ENCODE measurements at places on chromosomes 5 and 9. TPM values are rescaled to one million over a fixed set of nuclear protein-coding genes. Genes with fewer than 3 reads are reported as not detected.

ATP10B gene
- total RNA-seq = 0.39 TPM

TMC1 gene
- total RNA-seq = 0.26 TPM

ANKRD20A1 gene
- total RNA-seq = 2.2 TPM

EQTN gene
- total RNA-seq = 0.37 TPM

DOK3 gene
- 18.2 TPM for total RNA-seq

NR4A3 gene
- 6.2 TPM for total RNA-seq

RETREG1 gene
- total RNA-seq = 14.9 TPM

CMYA5 gene
- total RNA-seq = 2.7 TPM

TMEM8B gene
- total RNA-seq = 6.4 TPM

SLC44A1 gene
- total RNA-seq = 73.5 TPM

KIF24 gene
- 2.4 TPM for total RNA-seq

LCN1 gene
- total RNA-seq = not detected

DNA sequence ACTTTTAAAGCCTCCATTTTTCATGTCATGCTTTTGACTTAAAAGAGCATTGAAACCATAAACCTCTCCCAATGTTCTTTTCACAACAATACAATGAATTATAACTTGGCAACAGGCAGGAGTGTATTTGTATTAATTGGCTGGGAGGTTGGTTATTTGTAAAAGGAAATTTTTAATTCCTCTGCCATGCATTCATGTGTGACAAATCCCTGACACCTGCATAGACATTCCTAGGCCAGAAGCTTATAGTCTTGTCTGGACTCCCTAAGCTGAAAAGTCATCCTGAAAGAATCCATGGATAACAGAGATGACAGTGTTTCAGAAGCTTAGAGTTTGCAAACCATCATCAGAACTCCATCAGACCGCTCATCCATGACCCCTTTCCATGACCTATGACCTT lies 76.3 kb upstream of the PTGER4 start:
- peaks cover 24% of the 10 kb centered on the region for H3K4me1 ChIP-seq
- H3K27me3 ChIP-seq = no peaks in the 10 kb centered on the region
- no peak overlapping the region for H3K4me3 ChIP-seq
- H3K36me3 ChIP-seq = no peaks in the 10 kb centered on the region

DNA sequence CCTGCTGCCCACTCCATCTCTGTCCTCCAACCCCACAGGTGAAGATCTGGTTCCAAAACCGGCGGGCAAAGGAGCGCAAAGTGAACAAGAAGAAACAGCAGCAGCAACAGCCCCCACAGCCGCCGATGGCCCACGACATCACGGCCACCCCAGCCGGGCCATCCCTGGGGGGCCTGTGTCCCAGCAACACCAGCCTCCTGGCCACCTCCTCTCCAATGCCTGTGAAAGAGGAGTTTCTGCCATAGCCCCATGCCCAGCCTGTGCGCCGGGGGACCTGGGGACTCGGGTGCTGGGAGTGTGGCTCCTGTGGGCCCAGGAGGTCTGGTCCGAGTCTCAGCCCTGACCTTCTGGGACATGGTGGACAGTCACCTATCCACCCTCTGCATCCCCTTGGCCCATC lies 6.4 kb upstream of the SLC6A7 start:
- no peaks in the 10 kb centered on the region for H3K27me3 ChIP-seq
- no peak overlapping the region for H3K4me3 ChIP-seq
- peaks cover 16% of the 10 kb centered on the region for H3K4me1 ChIP-seq

DNA sequence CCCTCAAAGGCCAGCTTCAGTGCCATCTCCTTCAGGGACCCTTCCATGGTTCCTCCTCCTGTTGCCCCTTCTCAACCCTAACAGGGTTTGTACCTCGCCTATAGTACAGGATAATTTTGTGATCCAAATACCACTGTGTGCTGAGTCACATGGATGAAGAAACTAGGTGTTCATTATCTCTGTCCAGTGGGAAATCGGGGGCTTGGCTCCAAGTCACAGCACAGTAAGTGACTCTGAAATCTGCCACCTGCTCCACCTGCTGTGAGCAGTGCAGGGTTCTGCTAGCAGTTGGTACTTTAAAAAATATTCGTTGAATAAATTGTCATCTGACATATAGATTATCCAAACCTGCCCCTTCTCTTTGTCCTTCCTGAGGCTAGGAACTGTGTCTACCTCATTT lies 123.2 kb upstream of the OTULINL start:
- no peaks in the 10 kb centered on the region for H3K27me3 ChIP-seq
- no peak overlapping the region for H3K4me3 ChIP-seq
- no peak overlapping the region for H3K27ac ChIP-seq
- no peak for DNase-seq
- H3K36me3 ChIP-seq = no peaks in the 10 kb centered on the region
- no peaks in the 10 kb centered on the region for H3K4me1 ChIP-seq

DNA sequence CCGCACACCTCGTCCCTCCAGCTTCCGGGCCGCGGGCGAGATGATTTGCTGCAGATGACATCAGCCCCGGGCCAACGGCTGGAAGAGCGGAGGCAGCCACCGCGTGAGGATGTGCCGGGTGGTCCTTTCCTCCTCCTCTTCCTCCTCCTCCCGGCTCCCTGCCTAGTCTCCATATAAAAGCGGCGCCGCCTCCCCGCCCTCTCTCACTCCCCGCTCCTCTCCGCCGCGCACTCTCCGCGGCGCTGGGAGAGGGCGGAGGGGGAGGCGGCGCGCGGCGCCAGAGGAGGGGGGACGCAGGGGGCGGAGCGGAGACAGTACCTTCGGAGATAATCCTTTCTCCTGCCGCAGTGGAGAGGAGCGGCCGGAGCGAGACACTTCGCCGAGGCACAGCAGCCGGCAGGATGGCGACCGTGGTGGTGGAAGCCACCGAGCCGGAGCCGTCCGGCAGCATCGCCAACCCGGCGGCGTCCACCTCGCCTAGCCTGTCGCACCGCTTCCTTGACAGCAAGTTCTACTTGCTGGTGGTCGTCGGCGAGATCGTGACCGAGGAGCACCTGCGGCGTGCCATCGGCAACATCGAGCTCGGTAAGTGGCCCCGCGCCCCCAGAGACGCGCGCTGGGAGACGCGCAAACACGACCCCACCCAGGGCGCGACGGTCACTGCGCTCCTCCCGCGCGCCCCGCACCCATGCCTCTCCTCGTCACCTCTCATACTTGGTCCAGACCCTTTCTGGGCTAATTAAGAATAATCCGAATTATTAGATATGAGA lies at the start of gene MAP1B:
MAP1B (plus strand) TSS at position 345 of the 770 bp plus-strand sequence; CDS start at position 402, 57 bp downstream.
- peak within 1 kb of the TSS; percentile 47 for H3K4me3 ChIP-seq
- peaks cover 55% of the 10 kb centered on the region for H3K27me3 ChIP-seq
- peak; percentile 79 for DNase-seq
- H3K27ac ChIP-seq = peak within 1 kb of the TSS; percentile 59
- no peaks in the 10 kb centered on the region for H3K4me1 ChIP-seq

DNA sequence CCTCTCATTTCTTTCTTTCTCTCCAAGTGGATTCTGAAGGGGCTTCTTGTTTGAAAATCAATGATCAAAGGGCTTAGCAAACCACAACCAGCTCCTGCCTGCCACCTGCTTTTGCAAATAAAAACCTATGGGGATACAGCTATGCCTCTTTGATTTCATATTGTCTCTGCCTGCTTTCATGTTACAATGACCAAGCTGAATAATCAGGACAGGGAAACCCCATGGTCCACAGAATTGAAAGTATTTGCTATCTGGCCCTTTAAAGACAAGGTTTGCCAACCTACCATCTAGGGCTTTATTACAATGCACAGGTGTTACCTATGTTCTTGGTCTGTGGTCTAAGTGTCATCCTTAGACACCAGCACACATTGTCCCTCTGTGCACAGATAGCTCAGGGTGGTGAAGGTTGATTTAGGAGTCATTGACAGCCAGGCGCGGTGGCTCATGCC lies 28.8 kb upstream of the PLIN2 start:
- H3K27me3 ChIP-seq = no peaks in the 10 kb centered on the region
- H3K4me1 ChIP-seq = no peaks in the 10 kb centered on the region
- no peaks in the 10 kb centered on the region for H3K36me3 ChIP-seq

DNA sequence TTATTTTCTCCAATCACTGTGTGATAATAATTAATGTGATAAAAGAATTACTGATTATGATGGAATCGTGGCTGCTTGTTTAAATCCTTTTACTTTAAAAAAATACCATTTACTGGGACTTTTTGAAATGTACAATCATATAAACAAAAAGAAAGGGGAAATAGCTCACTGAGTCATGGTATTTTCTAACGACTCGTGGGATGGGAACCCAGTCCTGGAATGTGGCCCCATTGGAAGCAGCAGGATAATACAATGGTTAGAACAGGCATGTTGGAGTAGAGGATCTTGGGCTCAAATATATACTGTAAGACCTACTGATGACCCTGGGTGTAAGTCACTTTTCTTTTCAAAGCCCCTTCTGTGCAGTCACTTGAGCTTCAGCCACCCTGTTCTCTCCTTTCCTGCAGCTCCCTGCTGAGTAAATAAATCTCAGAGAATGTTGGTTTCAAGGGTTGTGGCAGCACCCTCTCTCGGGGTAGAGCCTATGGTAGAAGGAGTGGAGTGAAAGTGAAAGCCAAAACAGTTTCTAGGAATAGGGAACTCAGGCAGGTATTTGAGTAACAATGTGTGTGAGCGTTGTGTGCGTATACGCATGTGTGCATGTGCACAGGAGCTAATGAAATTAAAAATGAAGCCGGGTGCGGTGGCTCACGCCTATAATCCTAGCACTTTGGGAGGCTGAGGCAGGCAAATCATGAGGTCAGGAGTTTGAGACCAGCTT lies 40.8 kb upstream of the LARP1 start:
- H3K36me3 ChIP-seq = no peaks in the 10 kb centered on the region
- no peaks in the 10 kb centered on the region for H3K27me3 ChIP-seq
- peak overlapping the region; percentile 65 for H3K27ac ChIP-seq
- peaks cover 22% of the 10 kb centered on the region for H3K4me1 ChIP-seq
- no peak overlapping the region for H3K4me3 ChIP-seq

DNA sequence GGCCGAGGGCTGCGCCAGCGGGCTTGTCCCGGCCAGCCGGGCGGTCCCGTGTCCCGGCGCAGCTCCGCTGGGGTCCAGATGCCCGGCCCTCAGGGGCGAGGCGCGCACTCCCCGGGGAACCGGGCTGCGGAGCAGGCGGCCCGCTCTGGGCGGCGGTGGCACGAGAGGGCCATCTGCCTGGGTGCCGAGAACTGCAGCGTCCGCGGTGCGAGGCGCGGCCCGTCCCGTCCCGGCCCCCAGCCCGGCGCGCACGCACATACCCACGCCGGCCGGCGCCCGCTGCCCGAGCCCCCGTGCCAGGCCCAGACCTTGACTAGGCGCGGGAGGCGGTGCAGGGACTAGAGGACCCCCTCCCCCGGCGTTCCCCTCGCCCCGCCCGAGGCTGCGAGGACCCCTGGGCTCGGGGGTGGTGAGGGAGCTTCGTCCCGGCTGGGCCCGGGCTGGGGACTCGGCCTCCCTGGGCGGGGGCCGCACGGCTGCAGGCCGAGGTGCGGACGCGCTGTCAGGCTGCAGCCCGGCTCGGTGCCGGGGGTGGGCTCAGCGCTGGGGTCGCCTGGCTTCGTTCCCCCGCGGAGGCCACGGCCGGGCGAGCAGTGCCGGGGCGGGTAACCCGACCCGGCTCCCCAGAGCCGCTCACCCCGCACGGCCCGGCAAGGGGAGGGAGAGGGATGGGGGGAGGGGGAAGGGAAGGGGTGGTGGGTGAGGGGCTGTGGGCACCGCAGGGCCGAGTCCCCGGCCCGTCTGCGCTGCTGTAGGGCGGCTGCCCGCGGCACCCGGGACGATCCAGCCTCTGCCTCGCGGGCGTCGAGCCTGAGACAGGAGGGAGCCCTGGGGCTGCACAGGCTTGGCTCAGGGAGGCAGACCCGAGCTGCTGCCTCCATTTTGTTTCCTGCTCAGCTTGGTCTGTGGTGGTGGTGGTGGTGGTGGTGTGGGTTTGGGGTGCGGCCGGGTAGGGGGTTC lies 1.2 kb upstream of the NSD1 start:
- no peaks in the 10 kb centered on the region for H3K36me3 ChIP-seq
- peak overlapping the region; percentile 76 for H3K4me3 ChIP-seq
- H3K4me1 ChIP-seq = peaks cover 28% of the 10 kb centered on the region

GRCh38 chr5:56142614-56143372 lies 90.3 kb downstream of the ANKRD55 start:
- DNase-seq = no peak
- no peak overlapping the region for H3K4me3 ChIP-seq
- no peak overlapping the region for H3K27ac ChIP-seq
- no peaks in the 10 kb centered on the region for H3K27me3 ChIP-seq

- peaks cover 19% of the 10 kb centered on the region for H3K27me3 ChIP-seq
- no peak for DNase-seq
- H3K36me3 ChIP-seq = no peaks in the 10 kb centered on the region
- no peak overlapping the region for H3K27ac ChIP-seq
- H3K4me1 ChIP-seq = no peaks in the 10 kb centered on the region
- H3K4me3 ChIP-seq = no peak overlapping the region
These were observed 133.1 kb upstream of the TBCA start for GRCh38 chr5:77909237-77909636.

DNA sequence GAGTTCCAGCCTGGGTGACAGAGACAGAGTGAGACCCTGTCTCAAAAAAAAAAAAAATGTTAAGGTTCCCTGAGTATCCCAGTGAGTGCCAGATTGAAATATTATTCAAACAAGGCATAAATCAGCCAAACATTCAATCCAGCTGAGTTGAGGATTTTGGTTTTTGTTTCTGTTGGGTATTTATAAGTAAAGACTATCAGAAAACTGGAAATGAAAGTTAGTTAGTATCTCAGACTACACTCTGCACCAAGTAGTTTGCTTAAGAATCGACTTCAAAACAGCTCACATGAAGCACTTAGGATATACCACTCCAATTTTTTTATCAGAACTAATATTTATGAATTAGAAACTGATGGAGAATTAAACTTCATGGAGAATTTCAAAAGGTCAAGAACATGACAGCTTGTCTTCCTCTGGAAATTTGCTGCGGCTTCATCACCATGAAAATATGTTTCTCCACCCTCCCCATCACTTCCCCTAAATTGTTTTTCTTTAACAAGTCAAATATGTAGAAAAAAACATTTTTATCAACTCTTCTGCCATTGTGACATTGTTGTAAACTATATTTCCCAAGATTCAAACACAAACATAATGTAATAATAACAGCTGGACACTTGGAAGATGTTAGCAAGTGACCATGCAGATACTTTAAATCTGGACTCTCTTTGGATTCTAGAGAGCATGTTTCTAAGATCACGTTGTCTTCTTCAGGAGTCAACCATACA lies 110.0 kb upstream of the PTGER4 start:
- DNase-seq = no peak
- H3K36me3 ChIP-seq = no peaks in the 10 kb centered on the region
- H3K4me1 ChIP-seq = no peaks in the 10 kb centered on the region
- no peaks in the 10 kb centered on the region for H3K27me3 ChIP-seq
- no peak overlapping the region for H3K4me3 ChIP-seq

DNA sequence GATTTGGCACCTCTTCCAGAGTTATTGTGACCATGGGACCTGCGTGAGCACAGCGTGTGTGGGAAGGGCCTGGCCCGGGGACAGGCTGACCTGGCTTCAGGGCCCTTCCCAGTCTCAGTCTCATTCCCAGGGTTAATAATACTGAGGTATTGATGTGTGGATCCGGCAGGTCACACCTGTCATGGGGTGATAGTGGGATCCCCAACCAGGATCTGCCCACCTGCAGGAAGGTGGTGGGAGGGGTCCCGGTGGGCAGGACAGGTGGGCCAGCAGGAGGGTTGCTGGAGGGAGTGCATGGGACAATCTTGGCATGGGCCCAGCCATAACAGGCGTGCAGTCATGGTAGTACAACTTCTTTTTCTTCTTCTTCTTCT lies 55.4 kb downstream of the COL15A1 start:
- no peak for DNase-seq
- no peaks in the 10 kb centered on the region for H3K36me3 ChIP-seq
- peak overlapping the region; percentile 46 for H3K27ac ChIP-seq
- no peaks in the 10 kb centered on the region for H3K27me3 ChIP-seq
